ENCODE measurements at places on chromosomes 2 and 18.

GRCh38 chr2:161223139-161223732 is 63.0 kb downstream of the TANK start:
- peak; percentile 46 for DNase-seq

DNA sequence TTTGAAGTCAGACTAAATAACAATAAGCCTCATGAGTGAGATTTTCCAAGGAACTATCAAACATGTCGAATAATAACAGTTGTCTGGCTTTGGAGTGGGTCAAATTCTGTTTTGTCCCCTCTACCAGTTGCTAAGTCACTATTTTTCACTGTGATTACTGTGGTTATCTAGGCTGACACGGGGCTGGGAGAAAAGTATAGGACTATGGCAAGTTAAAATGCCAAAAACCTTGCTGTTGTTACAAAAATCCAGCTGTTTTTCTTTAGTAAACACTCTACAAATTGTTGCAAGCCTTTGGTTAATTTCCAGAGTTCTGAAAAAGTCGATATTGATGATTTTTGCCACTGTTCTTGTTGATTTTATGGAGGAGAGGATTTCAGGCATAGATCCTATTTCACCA is 1.5 kb downstream of the CFAP210 start:
- DNase-seq: no peak

GRCh38 chr18:35441857-35442595 is 55.7 kb downstream of the INO80C start:
- DNase-seq: no peak

DNA sequence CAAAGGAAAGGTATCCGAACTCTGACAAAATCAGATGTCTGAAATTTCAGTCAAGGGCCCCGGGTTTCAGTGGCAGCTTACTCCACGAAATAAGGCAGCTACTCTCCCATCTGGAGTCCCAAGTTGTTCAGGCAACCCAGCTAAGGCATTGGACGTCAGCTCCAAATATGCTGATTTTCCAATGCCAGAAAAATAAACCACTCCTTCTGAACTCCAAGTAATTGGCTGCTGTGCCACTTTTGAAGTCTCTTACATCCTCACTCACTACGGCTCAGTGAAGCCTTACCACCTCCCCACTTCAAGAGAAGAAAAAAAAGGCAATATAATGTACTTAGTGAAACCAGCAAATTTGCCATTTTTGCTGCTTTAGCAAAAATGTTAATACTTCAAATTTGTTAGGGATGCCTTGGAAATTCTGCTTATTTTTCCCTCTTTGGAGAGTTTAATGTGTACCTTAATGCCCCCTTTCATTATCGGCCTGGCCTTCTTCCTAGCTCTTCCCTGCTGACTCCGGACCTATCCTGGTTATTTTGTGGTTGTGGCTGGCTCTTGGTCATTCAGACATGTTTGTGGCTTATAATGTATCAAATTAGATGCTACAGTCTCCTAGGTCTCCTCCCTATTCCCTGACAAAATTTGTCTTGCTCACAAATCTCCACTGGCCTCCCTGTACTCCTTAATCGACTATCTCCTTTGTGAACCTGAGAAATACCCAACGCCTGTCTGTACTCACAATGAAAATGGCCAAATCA is 589.2 kb upstream of the ZEB2 start:
- DNase-seq: no peak

All from NCI-H82 (cell line).